Omental fat pad (tissue), 4 donors: ENCODE measurements at places on chromosomes 3 and 15.
A peak's percentile ranks its signal among the peaks of the same experiment; 100 is the strongest.

GRCh38 chr3:151976211-151977050 lies 103.0 kb downstream of the SUCNR1 start:
- no peak for DNase-seq

- no peak for DNase-seq
Measured at GRCh38 chr3:6264906-6265305, 596.0 kb upstream of the GRM7 start.

GRCh38 chr3:129358177-129358771 lies 70.2 kb downstream of the EFCAB12 start:
- no peak for DNase-seq

GRCh38 chr3:190621927-190622326 lies 108.0 kb downstream of the IL1RAP start:
- no peak for DNase-seq

DNA sequence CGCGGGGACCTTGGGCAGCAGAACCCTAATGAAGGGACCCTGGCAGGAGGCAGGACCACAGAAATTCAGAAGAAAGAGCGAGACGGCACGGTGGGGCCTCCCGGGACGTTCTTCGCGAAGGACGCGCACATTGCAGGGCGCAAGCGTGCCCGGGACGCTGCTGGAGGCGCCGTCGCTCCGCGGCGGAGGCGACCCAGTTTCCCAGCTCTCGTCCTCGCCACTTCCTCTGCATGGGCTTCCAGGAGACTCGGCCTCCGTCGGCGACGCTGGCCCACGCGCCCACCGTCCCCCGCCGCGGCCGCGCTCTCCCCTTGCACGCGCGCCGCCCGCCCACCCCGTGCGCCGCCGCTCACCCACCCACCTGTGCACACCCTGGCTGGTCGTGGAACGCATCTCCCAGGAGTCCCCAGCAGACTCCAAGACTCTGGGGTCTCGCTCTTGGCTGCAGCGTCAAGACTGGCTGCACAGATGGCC lies 31.8 kb upstream of the SMAD3 start:
- no peak for DNase-seq

DNA sequence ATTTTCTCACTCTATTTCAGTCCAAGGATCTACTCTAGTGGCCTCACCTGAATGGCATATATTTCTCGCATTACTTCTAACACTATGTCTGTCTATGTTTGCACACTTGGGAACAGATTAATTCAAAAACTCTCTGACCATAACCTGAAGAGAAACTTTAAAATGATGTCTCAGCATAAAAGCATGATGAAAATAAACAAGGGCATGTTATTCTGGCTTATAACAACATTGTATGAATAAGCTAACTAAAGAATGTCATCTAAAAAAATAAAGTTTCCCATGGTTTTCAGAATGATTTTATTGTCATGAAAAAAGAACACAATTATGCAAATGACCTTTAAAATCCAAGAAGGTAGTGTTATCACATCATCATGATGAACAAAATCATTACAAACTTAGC lies 85.5 kb upstream of the ROBO2 start:
- DNase-seq = no peak

DNA sequence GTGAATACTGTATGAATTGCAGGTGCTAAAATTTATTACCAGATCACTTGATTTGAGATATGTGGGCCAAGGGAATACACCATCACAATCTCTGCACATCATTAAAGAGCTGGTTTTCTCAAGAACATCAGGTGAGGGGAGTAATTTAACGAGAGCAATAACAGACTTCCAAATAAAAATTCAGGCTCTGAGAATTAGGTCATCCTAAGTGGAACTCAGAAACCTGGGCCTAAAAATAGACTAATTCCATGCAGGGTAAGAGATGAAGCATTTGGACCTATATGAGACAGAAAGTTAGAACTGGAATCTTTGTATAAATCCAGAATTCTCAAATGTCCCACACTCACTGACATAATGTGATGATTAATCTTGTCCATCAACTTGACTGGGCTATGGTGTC lies 331.1 kb downstream of the ZNF621 start:
- no peak for DNase-seq

DNA sequence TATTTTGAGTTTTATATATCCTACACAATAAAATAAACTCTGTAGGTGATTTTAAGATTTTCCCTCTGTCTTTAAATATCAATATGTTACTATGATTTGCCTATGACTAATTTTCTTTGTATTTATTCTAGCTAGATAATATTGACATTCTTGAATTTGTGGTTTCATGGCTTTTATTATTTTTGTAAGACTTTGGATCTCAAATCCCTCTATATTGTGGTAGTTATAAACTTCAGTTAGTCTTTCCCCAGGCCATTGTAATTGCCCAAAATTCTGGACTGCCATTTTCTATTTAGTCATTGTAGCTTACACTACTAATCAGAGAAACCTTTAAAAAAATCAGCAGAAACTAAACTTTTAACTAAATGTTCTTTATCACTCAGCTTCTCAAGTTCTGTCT lies 1559.3 kb upstream of the GBE1 start:
- DNase-seq = no peak

GRCh38 chr3:33426630-33427317 lies 13.4 kb downstream of the UBP1 start:
- DNase-seq = no peak

DNA sequence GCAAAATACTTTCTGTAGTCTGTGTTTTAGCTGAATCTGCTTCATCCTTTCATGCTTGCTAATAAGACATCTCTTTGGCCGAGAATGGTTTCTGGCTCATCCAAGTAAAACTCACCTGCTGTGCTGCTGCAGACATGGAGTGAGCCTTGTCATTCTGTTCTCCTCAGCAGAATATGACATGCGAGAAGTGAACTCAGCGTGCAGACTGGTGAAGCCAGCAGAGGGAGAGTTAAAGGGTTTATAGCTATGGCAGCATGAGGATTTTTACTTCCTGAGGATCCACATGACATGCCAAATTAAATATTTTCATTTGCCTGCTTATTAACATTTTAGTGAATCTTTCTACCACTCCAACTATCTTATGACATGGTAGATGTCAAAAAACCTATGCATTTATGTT lies 658.4 kb upstream of the NECTIN3 start:
- DNase-seq = no peak

GRCh38 chr3:195103623-195104022 lies 167.3 kb downstream of the XXYLT1 start:
- DNase-seq = no peak

- DNase-seq = no peak
Measured at GRCh38 chr15:68851971-68852370, 31.3 kb upstream of the ANP32A start.

DNA sequence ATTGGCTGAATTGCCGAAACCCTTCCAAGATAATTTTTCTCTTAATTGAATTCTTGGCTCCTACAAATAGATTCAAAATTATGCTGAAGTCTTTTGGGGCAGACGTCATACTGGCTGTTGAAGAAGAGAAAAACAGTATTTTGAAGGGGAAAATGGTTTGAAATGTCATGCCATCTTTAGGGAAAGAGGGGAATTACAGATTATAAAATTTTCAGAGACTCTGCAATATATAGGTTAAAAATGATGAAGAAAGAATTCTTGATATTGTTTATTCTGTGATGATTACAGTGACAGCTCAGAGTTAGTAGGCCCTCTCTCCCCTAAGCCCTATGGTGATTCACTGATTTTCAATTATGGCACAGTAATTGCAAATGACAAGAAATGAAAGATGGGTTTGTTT lies 86.1 kb downstream of the CGNL1 start:
- DNase-seq = no peak

DNA sequence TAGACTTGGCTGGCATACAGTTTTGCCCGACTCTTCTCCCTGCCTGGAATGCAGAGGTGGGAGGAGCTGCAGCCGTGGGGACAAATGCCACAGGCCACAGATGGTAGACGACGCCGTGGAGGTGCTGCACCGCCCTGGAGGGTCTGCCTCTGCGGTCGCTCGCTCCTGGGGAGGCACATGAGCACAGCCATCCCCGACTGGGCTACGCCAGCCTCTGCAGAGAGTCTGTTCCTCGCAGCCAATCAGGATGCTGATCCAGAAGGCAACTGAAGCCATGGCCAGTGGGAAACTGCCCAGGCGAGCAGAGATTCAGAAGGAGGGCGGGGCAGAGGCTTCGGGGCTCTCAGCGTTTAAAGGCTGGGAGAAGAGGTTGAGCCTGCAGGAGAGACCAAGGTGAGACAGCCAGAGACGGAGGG lies 11.9 kb upstream of the LRRC15 start:
- DNase-seq = no peak

DNA sequence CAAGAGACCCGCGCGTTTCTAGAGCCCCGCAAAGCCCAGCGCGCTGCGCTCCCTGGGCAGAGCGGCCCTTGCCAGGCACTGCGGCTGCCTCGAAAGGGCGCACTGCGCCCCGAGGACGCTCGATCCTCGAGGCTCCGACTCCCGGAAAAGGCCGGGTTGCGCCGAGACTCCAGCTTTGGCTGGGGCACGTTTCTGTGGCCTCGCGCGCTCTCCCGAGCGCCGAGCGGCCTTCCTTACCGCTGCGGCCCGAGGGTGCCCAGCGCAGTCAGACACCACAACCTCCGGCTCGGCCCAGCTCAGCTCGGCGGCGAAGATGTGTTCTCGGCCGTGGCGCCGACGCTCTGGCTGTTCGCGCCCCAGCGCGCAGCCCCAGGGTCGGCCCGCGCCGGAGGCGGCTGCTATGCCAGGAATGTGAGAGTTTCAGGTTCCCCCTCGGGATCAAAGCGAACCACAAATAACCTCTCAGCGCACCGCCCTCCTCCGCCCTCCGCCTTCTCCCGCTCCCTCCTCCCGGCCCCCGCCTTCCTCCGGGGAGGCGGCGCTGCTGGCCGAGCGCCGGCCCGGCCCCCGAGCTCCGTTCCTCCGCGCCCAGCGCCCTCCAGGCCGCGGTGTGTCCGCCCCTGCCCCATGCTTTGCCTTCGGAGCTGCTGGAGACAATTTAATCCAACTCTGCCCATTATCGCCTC lies at the start of gene AMOTL2:
TSS of gene AMOTL2 (minus strand) at position 343 of the 686 bp plus-strand sequence. CDS start 3,014 bp downstream, outside the sequence.
- peak; percentile 44 for DNase-seq

DNA sequence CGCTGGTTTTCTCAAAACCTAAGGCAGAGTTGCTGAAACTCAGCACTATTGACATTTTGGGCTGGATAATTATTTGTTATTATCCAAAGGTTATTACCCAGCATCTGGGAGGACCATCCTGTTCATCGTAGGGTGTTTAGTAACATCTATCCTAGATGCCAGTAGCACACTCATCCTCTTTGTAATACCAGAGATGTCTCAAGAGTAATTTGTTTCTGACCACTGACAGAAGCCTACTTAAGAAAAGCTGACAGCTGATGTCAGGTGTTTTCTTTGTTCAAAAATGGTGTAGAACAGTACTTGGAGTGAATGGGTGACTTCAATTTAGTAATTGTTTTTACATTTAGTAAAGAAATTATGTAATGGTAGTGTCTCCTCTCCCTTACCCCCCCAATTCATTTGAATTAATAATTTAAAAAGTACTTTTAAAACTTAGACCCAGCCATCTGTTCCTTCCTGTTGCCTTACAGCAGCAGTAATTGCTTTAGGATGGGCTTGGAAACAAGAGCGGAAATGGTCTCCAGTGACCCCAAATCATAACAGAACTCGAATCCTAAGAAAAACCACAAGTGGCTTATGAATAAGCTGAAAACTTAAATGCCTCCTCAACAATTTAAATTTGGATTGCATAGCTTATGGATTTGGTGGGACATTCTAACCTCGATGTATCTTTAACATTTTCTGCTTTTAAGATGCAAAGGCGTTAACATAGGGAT lies 105.4 kb downstream of the PTPRG start:
- DNase-seq = no peak

GRCh38 chr15:63156755-63157117 lies 541 bp downstream of the RPS27L start:
- no peak for DNase-seq
